ENCODE measurements at places on chromosomes 4 and X.

DNA sequence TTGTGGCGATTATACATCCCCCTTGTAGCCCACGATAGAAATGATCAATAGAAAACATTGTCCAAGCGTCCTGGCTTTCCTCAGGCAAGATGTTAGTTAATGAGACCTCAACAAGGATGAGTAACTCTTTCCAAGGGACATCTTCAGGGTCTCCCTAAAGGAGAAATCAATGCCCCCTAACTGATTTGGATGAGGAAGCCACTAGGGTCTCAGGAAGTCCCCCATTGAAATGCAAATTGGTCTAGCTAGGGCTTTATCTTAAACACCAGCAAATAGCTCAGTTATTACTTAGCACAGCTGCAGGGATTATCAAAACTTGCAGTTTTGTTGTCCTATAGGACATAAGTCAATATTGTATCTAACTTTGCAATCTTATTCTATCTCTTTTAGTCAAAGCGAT is 721.5 kb downstream of the IL1RAPL1 start:
- DNase-seq: no peak

GRCh38 chr4:153185331-153185852 is 18.9 kb upstream of the TRIM2 start:
- no peak for DNase-seq

GRCh38 chr4:114783215-114783595 is 184.6 kb downstream of the UGT8 start:
- DNase-seq: no peak

DNA sequence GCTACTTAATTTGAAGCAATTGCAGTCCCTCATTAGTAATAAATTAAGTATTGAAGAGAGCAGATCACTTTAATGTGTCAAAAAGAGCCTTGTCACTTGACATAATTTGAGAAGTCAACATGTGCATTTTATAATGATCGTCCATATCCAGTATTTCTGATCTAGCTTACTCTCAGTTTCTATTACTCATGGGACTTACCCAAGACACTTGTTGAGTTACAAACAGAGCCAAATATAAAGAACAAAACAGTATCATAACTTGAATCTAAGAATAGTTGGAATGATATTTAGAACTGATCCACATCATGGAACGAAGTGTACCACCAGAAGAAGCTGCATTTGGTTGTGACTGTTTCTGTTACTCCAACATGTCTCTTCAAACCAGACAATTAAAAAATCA is 54.7 kb downstream of the SLITRK4 start:
- no peak for DNase-seq

DNA sequence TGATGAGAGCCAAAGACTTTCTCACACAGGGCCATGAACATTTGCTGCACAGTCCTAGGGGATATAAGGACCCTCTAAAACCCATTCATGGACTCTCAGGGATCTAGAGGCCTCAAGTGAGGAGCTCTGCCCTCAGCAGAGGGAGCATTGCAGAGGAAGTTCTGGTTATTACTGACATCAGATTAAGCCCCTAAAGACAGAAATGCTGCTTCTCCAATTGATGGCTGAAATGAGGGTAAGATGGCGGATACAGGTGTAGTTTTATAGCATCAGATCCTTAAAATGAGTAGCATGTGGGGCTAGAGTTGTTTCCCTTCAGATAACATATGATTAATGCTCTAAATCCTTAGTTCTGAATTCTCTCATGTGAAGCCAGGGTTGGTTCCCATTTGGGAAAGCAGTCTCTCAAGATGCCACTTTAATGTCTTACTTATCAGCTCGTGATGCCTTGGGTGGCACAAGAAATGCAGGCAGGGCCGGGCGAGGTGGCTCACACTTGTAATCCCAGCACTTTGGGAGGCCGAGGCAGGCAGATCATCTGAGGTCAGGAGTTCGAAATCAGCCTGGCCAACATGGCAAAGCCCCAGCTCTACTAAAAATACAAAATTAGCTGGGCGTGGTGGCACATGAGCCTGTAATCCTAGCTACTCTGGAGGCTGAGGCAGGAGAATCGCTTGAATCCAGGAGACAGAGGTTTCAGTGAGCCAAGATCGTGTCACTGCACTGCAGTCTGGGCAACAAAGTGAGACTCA is 7.9 kb downstream of the RHOH start:
- DNase-seq: no peak

GRCh38 chrX:47206316-47206715 is 12.2 kb upstream of the CDK16 start:
- DNase-seq: no peak

Measured in neural crest cell (in vitro differentiated cells).